ENCODE measurements at places on chromosomes 5 and 9. TPM values are rescaled to one million over a fixed set of nuclear protein-coding genes. Genes with fewer than 3 reads are reported as not detected.

RLN2 gene
- total RNA-seq: not detected

SPATA31D4 gene
- not detected for total RNA-seq

- DNase-seq: no peak
These were observed 422.0 kb downstream of the YTHDC2 start for GRCh38 chr5:113935453-113935852.

GRCh38 chr5:143472576-143472975 is 69.1 kb upstream of the NR3C1 start:
- no peak for DNase-seq

DNA sequence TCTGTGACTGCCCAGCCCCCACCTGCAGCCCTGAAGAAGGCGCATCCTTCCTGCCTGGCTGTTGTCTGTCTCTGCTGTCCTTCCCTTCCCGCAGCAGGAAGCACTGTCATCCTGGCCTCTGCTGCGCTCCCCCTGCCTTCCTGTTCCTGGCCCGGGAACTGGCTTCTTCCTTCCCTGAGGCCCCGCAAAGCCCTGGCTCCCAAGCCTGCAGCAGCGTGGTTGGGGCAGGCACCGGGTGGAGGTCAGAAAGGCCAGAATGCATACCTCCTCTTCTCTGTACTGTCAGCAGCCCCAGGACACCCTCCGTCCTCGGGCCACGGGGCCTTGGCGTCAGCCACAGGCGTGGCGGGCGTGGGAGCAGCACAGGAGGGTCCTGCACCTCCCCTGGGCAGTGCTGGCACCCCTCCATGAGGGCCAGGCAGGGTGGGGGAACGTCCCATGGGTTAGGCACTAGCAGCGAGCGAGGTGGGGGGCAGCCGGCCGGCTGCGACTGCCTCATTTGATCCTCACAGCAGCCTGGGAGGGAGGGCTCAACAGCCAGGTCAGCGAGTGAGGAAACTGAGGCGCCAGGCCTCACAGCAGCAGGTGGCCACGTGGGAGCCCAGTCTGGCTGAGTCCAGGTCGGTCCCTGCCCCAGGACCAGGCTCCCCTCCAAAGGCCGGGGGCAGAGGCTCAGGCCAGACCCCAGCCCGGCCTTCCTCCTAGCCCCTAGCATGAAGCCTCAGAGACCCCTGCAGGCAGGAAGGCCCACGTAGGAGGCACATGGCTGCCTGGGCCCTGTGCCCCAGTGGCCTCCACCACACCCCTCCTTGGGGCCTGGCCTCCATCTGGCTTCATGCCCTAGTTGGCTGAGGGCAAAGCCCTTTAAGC is 9.4 kb downstream of the FLT4 start:
- DNase-seq: no peak

GRCh38 chr9:126703002-126703865 is 89.5 kb downstream of the LMX1B start:
- DNase-seq: no peak

Data from tongue (tissue), 3 donors.